ENCODE measurements at places on chromosomes 4 and X.

- no peak for DNase-seq
Observed at GRCh38 chr4:145804116-145804515, 124.2 kb downstream of the C4orf51 start.

GRCh38 chrX:123236859-123237258 lies 52.8 kb downstream of the GRIA3 start:
- no peak for DNase-seq

GRCh38 chrX:49695276-49696180 lies at the start of gene PAGE1:
Gene PAGE1, minus strand, starts transcription at chrX:49695984. Its CDS starts 1,214 bp downstream, at chrX:49694770.
- no peak for DNase-seq

- no peak for DNase-seq
Observed at GRCh38 chr4:78081541-78081940, 24.4 kb downstream of the FRAS1 start.

DNA sequence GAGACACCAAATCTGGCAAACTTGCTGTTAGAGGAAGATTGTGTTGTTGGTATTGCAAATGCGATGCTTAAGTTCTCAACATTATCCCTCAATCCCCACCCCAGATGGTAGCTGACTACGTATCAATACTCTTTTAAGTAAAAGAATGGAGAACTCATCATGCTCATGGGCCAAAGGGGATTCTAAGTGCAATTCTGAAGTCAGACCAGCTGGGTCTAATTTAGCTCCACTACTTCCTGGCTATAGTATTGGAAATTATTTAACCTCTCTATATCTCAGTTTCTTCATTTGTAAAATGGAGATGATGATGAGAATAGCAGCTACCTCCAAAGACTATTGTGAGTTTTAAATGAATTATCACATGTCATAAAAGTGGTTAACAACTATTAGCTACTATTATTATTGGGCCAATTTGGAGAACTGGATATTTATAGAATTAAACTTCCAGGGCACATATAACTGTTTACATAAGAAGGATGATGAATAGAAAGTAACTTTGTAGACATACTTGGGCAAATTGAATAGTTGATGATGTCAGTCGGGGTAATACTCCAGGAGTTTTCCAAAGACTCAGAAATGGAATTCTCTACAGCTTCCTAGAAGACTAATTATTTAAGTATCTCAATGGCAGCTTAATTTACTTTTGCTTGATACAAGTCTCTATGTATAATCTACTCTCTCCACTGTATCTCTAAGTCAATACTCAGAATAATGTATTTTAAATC lies 5.0 kb upstream of the SLAIN2 start:
- no peak for DNase-seq

GRCh38 chr4:87120010-87120409 lies 100.4 kb downstream of the KLHL8 start:
- DNase-seq: no peak

GRCh38 chr4:80585542-80585941 lies 250.0 kb downstream of the CFAP299 start:
- DNase-seq: no peak

GRCh38 chr4:19806865-19807264 lies 444.8 kb upstream of the SLIT2 start:
- no peak for DNase-seq

DNA sequence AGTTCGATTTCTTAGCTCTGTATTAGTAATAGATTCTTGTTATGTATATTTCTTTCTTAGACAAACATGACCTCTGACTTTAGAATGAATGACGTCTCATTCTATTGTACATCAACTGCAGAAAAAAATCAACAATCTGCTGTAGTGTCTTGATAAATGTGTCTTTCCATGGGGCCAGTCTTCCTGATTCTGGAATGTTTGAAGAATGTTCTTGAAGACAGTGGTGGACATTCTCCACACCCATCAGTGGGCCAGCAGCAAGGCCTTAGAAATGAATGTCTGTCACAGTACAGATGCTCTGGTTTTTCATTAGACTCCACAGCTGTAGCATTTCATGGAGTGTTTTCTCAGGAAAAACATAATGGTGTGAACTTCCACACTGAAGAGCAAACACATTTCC lies 63.2 kb upstream of the FAM47B start:
- no peak for DNase-seq

DNA sequence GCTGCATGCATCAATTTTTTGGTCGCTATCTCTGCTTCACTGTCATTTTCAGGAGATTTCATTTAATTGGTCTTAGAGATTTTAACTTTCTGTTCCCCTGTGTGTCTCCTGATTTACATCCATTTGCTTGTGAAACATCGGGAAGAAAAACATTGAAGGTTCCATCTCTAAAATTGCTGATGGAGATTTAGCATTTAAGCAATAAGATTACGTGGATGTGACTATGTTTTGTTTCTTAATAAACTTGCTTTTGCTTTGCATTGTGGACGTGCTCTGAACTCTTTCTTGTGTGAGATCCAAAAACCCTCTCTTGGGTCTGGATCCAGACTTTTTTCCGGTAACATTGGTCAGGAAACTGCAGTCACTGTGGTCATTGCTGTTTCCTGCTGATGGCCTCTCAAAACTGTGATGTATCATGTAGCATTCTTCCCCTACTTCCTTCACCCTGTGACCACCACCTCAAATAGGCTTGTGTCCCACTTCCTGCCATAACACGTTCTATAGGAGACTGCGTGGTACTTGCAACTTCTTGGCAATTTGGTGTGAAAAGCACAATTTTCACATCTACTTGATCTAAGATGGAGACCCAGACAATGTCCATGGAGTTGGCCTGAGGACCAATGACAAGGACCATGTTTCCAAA lies 4.9 kb downstream of the CXCL2 start:
- DNase-seq: no peak

DNA sequence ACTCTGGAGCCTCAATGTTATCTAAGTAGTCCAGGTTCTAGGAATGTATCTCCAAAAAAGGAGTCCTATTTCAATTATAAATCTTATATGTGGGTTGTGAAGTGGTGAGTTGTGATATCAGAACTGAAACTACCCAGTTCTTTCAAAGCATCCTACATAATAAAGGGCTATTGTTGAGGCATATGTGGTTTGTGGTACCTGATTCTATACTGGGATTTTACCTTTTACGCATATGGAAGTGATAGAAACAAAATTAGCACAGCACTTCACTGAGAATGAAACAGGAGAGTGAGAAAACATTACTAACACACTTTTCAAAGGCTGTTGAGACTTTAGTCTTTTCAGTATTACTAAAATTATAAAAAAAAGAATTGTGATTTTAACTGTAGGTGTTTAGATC lies 417.7 kb upstream of the GALNT7 start:
- no peak for DNase-seq

DNA sequence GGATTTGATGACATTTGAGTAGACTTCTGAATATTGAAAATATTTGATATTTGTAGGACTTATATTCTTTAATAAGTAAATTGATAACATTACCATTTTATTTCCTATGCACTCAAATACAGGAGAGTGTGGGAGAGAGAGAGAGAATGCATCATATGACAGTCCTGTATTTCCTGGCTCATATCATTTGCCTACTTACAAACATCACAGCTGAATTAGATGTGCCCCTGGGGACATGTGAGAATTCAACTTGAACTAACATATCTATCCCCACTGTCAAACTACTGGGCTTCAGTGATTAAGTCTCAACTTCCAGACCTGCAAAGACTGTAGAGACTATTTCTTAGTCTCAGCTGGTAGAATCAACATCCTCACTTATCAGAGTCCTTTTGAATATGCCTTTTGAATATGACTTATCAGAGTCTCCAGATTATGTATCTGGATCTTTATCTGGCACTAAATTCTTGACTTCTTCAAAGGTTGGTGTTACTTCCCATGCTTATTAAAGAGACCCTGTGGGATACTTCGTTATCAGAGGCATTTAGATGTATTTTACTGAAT lies 75.5 kb downstream of the PABPC4L start:
- no peak for DNase-seq

- DNase-seq: peak; percentile 35
Observed at GRCh38 chrX:11792461-11793421, 34.7 kb downstream of the MSL3 start.

DNA sequence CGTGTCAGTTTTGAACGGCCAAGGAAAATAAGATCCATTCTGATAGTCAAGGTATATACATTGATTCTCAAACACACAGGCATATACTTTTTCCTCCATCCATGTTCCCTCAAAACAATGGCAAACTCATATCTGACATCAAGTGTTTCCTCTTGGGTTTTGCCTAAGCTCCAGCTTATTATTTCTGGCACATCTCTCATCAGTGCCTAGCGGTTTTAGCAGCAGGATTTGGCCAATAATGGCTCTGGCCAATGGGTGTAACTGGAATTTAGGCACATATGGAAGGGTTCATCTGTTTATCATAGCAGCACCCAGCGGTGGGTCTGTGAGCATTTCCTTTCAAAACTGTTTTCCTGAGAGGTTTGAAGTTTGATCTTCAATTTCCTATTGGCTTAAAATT lies 161.6 kb upstream of the TLL1 start:
- no peak for DNase-seq

DNA sequence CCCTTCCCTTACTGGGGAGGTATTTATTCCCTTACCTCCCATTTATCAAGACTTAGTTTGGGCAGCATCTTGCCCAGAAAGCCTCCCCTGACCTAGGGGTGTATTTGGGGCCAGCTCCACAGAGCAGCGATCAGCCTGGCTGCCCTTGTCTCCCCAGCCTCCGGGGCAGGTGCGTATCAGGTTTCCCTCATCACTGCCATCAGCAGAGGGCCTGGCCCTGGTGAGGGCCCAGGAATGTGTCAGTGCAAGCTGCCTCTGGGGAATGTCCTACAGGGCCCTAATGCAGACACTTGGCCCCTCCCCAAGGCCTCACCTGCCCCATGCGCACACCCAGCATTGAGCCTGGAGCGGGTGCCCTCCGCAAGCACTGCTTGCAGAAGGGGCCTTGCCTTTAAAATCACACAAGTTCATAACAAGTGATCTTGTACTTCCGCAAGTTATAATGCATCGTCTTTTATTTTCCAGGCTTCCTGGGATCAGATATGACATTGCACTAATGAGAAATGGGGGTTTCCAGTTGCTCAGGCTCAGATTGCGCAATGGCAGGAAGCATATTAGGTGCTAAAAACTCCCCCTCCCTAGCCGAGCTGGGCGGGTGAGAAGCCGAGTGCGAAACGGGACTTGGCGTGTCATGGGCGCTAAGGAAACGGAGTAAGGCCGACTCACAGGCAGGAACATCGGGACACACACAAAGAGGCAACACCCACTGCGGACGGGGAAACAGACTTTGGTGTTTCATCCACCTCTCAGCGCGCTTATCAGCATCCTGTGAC lies 25.4 kb upstream of the AFAP1 start:
- DNase-seq: no peak

DNA sequence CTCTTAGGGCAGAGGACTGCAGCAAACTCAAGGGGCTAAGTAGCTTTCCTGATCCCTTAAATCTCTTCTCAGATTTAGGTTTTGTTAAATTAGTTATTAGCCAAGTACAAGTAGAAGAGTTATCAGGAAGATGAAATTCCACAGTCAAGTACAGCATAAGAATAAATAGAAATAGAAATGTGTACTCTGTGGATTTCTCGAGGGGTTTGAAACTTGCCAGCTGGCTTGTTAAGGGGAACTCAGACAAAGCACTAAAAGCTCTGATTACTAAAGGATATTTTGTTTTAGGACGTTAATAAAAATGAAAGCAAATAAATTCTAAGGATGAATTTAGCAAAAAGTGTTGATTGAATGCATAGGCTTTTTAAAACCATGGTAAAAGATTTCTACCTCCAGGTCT lies 654.6 kb downstream of the RAPGEF2 start:
- DNase-seq: no peak

DNA sequence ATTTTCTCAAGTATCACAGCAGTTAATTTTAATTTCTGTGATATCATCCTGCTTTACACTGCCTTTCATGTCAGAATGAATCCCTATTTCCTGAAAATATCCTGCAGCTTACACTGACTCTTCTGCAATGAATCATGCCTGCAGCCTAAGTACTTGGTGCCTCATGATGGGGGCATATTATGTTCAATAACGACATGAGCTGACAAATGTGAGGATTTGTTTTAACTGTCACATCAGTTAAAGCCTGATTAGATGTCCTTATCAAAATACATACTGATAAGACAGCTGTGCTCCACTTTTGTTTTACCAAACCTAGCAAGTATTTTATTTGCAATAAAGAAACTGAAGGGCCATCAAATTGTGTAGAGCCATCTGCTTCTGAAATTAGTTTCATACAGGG lies 359.9 kb upstream of the AGA start:
- DNase-seq: no peak

DNA sequence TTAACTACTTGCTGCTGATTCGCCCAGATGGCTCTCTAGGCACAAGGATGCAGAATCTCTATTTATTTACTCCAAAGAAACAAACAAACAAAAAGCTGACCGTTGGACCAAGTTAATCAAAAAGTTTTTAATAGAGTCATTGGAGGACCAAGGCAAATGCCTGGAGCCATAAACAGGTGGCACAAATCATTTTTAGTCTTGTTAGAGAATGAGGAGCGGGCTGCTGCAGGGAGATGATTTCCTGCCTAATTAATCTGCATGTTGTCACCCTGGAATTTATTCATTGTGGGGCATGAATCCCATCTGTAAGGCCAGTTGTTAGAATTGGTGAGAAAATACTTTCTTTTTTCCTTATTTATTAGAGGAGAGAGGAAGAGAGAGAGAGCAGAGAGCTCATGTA lies 147.4 kb upstream of the GATB start:
- no peak for DNase-seq

- no peak for DNase-seq
Observed at GRCh38 chrX:120310861-120311726, at the start of gene TMEM255A. Gene TMEM255A, minus strand, starts transcription at chrX:120311461. Its CDS starts 152 bp downstream, at chrX:120311309.

DNA sequence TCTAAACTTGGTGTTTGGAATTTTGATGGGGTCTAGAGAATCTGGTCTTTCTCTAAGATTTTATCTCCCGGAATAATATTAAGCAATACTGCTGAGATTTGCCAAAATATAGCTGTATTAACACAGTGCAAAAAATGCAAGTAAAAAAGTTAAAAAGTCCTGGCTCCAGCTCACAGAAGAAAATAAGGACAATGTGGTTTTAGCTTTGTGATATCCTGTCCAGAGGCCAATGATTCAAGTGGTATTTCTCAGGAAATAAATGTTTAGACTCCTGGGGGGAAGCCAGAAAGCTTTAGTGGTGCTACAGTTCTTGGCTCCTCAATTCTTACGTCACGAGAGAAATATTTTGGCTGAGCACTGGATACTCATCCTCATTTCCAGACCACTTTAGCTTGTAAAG lies 40.9 kb upstream of the IL13RA2 start:
- no peak for DNase-seq

- DNase-seq: no peak
Observed at GRCh38 chr4:174036576-174036975, 246.9 kb downstream of the FBXO8 start.

- DNase-seq: no peak
Observed at GRCh38 chr4:128519163-128519830, 231.7 kb upstream of the PGRMC2 start.

GRCh38 chr4:61162116-61162515 lies 38.0 kb upstream of the ADGRL3 start:
- DNase-seq: no peak

GRCh38 chr4:958696-959337 lies 14.6 kb downstream of the DGKQ start:
- DNase-seq: no peak

GRCh38 chr4:94519019-94519418 lies 67.3 kb downstream of the PDLIM5 start:
- DNase-seq: no peak

All from transverse colon (tissue), 4 donors.